ENCODE measurements at places on chromosomes 16 and 17. TPM values are rescaled to one million over a fixed set of nuclear protein-coding genes. Genes with fewer than 3 reads are reported as not detected.

GRCh38 chr17:68587847-68588246 lies 13.3 kb downstream of the FAM20A start:
- no peaks in the 10 kb centered on the region for H3K36me3 ChIP-seq
- H3K4me3 ChIP-seq: no peak overlapping the region
- DNase-seq: no peak
- no peaks in the 10 kb centered on the region for H3K27me3 ChIP-seq
- H3K27ac ChIP-seq: no peak overlapping the region
- H3K4me1 ChIP-seq: peaks cover 10% of the 10 kb centered on the region

- no peak overlapping the region for H3K4me3 ChIP-seq
- no peaks in the 10 kb centered on the region for H3K4me1 ChIP-seq
- no peaks in the 10 kb centered on the region for H3K27me3 ChIP-seq
- no peak for DNase-seq
- H3K27ac ChIP-seq: peak overlapping the region; percentile 25
These were observed 21.1 kb upstream of the TACO1 start for GRCh38 chr17:63579633-63580032.

Gene MRPL10
- 65.5 TPM for total RNA-seq

Gene ITGAD
- not detected for total RNA-seq
